ENCODE measurements at places on chromosomes 7 and 10. TPM values are rescaled to one million over a fixed set of nuclear protein-coding genes. Genes with fewer than 3 reads are reported as not detected.

Gene LRRC17
- total RNA-seq: 0.18 TPM

Gene TFEC
- 1.0 TPM for total RNA-seq

Gene PAPOLB
- total RNA-seq: not detected

Gene FZD8
- total RNA-seq: 0.41 TPM

Gene RBP3
- not detected for total RNA-seq

Gene SPDYE8
- not detected for total RNA-seq

Gene GNGT1
- not detected for total RNA-seq
